ENCODE measurements at places on chromosomes 6 and 20.

DNA sequence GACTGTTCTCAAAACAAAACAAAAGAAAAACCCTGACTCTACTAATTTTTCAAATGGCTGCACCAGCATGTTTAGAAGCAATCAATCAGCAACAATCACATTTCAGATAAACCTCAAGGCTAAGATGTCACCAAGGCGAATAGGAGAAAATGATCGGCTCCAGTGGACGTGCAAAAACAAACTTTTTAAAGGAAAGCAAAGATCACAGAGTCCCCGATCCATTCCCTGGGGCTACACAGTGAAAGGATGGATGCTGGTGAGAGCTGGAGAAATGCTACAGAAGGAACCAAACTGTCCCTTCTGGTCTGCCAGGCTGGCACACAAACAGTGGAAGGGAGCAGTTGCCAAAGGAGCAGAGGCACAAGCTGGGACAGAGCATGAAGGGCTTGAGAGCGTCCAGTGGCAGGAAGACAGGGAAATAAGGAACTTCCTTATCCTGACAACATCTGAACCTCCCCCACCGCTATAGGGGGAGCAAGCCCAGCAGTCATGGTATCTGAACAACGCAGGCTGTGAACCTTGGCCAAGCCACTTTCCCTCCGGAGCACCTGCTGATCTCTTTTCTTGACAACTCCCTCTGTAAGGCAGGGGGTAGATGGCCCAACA, 73.7 kb upstream of the HIVEP1 start:
- no peak for DNase-seq

DNA sequence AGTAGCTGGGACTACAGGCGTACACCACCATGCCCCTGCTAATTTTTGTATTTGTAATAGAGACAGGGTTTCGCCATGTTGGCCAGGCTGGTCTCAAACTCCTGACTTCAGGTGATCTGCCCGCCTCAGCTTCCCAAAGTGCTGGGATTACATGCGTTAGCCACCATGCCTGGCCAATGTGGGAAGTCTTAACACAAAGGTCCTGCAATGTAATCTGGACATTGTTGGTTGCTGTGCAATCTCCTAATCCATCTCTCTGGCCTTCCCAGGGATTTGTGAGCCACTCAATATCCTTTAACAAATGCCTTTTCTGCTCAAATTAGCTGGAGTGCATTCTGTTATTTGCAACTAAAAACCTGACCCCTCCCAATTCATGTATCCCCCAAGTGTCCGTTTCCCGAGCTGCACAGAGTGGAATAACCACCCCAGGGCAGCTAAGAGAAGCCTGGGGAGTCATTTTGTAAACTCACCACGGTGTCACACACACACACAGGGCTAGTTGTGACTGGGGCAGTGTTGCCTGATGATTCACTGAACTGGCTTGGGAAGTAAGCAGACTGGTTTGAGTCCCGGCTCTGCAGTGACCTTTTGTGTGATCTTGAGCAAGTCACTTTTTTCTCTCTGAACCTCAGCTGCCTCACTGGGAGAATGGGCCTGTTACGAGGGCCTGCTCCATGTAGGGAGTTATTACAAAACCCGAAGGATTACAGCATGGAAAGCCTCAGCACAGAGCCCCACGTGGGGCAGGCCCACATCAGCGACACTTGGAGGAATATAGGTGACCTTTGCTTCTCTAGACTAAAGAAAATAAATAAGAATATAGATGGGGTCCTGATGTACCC, 152.3 kb downstream of the ZMYND8 start:
- DNase-seq: no peak

DNA sequence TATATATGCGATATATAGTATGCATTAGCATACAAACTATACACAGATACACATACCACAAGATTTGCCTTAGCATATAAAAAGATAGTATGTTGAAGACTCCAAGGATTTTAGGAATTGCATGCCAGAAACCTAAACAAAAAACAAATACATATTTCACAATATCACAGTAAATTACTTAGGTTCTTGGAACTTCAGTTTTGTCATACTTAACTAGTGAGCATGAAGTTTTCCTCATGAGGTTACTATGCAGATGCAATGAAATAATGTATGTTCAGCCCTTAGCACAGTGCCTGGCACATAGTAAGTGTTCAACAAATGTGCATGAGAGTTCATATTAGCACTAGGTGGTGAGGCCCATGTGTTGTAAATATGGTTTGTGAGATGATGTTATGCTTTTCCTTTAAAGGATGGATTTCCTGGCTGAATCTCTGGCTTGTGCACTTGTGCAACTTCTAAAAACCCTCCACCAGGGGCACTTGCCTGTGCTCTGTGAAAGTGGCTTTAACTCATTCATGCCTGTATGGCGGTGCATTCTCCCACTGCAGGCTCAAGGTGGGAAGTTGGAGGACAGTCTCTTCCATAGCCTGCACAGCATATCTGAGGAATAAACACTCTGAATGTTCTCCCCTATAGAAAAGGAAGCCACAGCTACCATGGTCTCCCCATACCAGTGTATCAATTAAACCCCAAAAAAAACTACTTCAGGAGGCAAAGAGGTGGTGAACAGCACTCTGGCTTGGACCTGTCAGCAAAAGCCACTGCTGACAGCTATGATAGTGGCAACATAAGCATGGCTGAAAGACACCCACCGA, 624.1 kb upstream of the CDH4 start:
- DNase-seq: no peak

GRCh38 chr6:105881608-105882007, 204.5 kb upstream of the PRDM1 start:
- no peak for DNase-seq

- DNase-seq: peak; percentile 52
These were observed 154.9 kb downstream of the OR2B2 start for GRCh38 chr6:27757307-27757706.

DNA sequence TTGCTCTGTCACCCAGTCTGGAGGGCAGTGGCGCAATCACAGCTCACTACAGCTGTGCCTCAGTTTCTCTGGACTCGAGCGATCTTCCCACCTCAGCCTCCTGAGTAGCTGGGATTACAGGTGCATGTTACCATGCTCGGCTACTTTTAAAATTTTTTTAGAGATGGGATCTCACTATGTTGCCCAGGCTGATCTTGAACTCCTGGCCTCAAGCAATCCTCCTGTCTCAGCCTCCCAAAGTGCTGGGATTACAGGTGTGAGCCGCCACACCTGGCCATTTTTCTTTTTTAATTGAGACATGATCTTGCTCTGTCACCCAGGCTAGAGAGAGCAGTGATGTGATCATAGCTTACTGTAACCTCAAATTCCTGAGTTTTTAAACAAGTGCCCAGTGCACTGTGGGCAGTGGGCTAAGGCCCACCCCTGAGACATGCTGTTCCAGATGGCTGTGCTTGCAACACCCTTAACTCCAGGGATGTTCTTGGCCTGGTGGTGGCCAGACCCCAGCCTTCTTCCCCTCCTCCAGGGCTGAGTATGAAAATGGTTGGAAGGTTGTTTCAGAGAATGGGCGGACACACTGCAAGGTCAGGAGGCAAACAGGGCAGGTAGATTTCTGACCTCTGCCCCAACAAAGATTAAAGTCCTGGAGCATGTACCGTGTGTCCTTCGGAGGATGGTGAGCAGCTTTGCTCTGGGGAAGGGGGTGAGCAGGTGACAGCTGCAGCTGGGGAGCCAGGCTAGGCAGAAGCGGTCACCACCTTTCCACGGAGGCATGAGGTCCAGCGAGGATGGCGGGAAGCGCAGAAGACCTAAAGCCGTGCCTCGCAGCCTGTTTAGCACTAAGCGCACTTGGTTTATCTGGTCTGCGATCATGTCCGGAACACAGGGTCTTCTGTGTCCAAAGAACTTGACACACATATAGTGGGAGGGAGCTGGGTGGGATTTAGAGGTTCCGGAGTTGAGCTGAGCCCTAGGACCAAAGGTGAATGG, 1.4 kb upstream of the FAM83C start:
- no peak for DNase-seq

- DNase-seq: no peak
These were observed 42.0 kb downstream of the ADGRB3 start for GRCh38 chr6:68677058-68677457.

GRCh38 chr20:40753472-40753871, 64.4 kb upstream of the MAFB start:
- no peak for DNase-seq

DNA sequence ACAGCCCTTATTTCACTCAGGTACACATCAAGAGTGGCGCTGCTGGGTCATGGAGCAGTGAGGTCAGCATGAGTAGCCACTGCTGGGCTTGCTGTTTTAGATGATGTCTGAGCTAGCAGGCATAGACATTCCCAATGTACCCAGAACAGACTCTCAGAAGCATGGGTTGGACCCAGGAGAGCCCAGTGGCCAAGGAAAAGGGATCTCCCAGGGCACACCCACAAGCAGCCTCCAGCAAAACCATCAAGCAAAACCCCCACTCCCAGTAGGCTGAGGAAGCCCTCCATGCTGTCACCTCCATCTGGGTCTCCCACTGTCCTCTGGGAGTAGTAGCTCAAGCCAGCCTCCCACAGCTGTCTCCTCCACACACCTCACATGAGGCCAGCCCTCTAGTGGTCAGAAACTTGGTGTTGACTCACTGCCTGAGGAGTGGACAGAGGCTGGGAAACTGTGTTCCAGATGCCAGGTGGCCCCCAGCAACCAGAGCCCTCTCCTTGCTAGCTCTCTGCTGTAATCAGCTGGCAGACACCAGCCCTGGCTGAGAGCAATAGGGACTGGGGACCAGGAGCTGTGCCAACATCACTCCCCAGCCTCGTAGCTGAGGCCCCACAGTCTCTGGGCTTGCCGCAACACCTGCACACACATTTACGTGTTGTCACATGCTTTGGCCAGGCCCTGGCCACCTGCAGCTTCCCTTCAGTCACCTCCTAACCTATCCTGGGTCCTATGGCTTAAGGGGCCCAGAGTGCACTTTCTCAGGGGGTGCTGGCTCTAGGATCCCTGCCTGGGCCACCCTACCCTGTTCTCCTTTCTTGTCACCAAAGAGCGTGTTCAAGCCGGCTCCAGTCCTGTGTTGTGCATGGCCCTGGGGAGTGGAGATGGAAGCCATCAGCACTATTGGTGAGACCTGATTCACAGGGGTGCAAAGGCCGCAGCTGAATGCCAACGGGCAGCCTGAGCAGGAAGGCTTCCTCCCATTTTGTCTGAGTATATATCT, 1.9 kb upstream of the AP5S1 start:
- peak; percentile 78 for DNase-seq

DNA sequence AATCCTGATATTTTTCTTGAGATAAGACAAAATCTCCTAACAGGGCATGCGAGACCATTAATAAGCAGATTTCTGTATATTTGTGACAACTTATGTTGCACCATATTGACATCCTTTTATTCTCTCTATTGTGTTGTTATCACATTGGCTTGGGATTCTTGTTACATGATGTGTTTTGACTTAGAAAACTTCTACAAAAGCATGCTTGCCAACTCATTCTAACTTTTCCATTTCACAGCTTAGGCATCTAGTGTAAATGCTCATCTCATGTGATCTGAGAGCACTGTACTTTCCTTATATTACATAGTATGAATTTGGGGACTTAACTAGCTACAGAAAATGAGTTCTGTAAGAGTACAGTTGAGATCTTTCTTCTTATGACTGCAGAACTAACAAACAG, 1040.7 kb upstream of the ADGRB3 start:
- no peak for DNase-seq
